ENCODE measurements at places on chromosomes 13 and 19.

- no peaks in the 10 kb centered on the region for H3K36me3 ChIP-seq
- no peak overlapping the region for H3K27ac ChIP-seq
Measured at GRCh38 chr19:19155495-19156219, 14.4 kb downstream of the MEF2B start.

- DNase-seq, result no peak
- H3K4me1 ChIP-seq, result no peaks in the 10 kb centered on the region
- H3K27me3 ChIP-seq, result no peaks in the 10 kb centered on the region
Measured at GRCh38 chr19:46296722-46297461, at the start of gene HIF3A. TSS of gene HIF3A (plus strand) at chr19:46297042. CDS start at chr19:46297077, 35 bp downstream.

DNA sequence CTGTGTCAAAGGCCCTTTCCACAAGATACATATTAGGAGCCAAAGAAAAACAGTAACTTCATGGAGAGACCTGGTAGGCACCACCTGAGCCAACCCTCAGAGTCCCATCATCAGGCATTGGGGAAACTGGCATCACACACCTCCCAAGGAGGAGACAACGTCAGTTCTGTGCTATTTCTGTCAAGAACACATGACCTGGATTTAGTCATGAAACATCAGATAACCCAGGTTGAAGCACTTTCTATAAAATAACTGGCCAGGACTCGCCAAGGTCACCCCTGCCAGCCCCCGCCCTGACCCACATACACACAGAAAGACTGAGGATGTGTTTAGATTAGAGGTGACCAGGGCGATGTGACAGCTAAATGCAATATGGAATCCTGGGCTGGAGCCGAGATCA lies 35.6 kb downstream of the COL4A1 start:
- DNase-seq, result no peak
- no peaks in the 10 kb centered on the region for H3K27me3 ChIP-seq
- no peak overlapping the region for H3K4me3 ChIP-seq

DNA sequence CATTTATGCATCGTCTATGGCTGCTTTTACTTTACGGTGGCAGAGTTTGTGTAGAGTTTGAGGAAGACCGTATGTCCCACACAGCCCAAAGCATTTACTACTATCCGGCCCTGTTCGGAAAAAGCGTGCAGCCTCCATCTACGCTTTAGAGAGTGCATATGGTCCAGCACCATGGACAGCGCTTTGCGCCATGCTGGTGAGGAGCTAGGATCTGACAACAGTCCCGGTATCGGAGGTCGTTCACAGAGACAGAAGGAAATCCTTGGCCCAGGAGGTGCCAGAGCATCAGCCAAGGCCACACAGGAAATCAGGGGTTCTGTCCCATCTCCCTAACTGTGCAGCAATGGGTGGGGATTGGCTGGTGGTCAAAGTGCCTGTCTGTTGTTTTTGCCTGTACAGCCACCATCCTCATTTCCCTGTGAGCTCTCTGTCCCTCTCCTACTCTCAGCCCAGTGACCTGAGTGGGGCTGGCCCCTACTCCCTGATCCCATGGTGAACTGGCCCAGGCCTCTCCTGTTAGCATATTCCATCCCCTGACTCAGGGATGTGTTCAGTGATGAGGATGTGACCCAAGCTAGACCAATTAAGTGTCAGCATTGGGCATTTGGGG lies 16.2 kb upstream of the PRODH2 start:
- no peak for DNase-seq
- no peaks in the 10 kb centered on the region for H3K36me3 ChIP-seq
- peaks cover 2% of the 10 kb centered on the region for H3K27me3 ChIP-seq
- H3K4me1 ChIP-seq, result no peaks in the 10 kb centered on the region

Data from Panc1 (cell line).